SW 1271 (cell line): ENCODE measurements at places on chromosomes 16 and 17.
A peak's percentile ranks its signal among the peaks of the same experiment; 100 is the strongest.

DNA sequence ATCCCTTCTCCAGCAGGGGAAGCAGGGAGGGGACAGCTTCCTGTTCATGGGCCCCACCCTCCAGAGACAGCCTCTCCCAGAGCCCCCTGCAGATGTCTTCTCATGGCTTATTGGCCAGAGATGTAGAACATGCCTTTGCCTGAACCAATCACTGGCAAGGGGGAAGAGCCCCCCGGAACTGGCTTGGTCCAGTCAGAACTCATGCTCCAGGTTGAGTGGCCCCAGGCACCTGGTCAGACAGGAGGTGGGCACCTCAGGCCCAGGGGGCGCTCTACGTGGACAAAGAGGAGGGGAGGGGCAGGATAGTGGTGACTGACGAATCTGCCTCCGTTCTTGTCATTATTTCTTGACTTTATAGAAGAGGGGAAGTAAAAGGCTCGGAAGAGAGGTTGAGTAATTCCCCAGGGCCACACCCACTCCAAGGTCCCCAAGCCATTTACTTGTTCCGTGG is 23.6 kb downstream of the RAB11FIP4 start:
- no peak for DNase-seq

DNA sequence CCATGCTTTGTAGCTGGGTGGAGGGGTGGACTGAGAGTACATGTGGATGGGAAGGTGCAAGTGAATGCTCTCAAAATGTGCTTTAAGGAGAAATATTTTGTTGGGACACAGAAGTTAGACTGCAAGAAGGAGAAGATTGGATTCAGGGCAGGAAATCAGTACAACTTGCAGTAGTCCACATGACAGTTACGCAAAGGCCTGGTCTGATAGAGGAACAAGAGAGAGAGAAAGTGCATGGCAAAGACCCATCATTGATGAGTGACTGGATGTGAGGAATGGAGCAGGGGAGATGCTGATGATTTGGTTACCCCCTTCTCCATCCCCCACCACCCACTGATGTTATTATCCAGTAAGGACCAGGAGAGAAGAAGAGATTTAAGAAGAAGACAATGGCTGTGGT is 472.8 kb downstream of the MAF start:
- no peak for DNase-seq

GRCh38 chr17:46916211-46916610 is 6.7 kb upstream of the GOSR2 start:
- no peak for DNase-seq

DNA sequence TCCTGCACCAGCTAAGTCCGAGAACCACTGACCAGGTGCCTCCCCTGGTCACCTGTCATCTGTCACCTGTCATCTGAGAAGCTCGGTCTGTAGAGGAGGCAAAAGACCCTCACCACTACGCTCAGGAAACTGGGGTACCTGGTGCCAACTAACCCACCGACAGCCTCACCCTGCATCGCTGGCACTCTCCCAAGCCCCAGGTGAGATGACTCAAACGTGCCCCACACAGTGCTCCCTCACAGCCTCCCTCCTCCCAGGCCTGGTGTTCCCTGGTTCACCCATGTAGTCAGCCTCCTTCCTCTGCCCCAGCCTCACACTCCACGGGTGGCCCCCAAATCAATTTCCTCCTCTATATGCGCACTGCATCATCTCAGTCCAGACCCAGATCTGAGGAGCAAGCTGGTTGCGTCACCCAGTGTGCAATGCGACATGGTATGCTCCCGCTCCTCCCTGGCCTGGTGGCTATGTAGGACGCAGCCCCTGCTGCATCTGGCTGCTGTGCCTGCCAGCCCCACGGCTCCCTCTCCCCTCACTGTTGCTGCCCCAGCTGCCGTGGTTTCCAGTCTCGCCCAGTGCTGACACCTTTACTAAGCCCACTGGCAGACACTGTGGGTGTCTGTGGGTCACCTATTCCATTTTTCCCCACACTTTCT is 68.3 kb downstream of the GTF3C1 start:
- DNase-seq = no peak

- no peak for DNase-seq
These were observed 209.3 kb downstream of the MSI2 start for GRCh38 chr17:57465610-57466009.

- DNase-seq = peak; percentile 28
These were observed 742 bp upstream of the SLC9A5 start for GRCh38 chr16:67248073-67248400.

GRCh38 chr17:11935734-11936406 is 61.4 kb downstream of the ZNF18 start:
- DNase-seq = peak; percentile 5
